AG09309 (cell line): ENCODE measurements at places on chromosomes 12 and 14.

DNA sequence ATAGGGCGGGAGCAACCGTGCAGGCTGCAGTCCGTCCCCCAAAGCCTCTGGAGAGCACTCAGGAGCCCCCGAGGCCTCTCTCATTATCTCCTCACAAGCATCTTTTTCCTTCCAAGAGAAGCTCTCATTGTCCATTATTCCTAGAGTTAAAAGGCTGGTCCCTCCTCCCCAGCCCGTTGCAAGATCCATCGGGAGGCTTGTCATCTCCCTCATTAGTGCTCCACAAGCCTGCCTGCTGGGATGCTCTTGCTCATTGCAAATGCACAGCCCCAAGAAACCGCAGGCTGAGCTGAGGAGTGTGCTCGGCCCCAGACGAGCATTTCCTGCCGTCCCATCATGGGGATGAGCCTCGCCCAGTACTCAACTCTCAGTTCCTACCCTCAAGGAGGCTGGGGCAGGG, 23.3 kb downstream of the NUAK1 start:
- DNase-seq: no peak

GRCh38 chr12:124497658-124498057, 69.8 kb downstream of the NCOR2 start:
- no peak for DNase-seq

- no peak for DNase-seq
These were observed 75.3 kb downstream of the ITPK1 start for GRCh38 chr14:93040443-93040842.

DNA sequence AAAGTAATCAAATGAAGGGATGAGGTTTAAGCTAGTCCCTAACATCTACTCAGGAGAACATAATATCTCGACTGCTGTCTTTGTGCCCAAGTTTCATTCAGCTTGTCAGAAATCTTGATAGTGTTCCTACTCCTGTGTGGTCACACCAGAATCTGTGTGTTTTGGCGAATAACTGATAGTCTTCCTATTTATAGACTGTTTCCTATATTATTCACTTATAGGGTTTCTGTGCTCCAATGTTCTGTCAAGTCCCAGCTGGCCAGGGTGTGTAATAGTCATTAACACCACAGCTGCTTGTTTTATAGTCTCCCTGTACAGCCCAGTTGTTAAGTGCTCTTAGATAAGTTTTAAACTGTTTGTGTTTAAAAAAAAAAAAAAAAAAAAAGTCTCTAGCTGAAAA, 45.9 kb downstream of the GPR135 start:
- no peak for DNase-seq

- DNase-seq: no peak
These were observed 824 bp downstream of the CCDC177 start for GRCh38 chr14:69573831-69574262.

- no peak for DNase-seq
These were observed 62.6 kb upstream of the SRSF5 start for GRCh38 chr14:69704319-69704718.
